Effector memory CD4-positive, alpha-beta T cell (primary cell): ENCODE measurements at places on chromosomes 1 and 21.

- no peaks in the 10 kb centered on the region for H3K4me1 ChIP-seq
- peaks cover 20% of the 10 kb centered on the region for H3K36me3 ChIP-seq
- no peak overlapping the region for H3K4me3 ChIP-seq
- H3K27ac ChIP-seq: no peak overlapping the region
Measured at GRCh38 chr1:10179406-10180091, 30.8 kb upstream of the KIF1B start.

- H3K27ac ChIP-seq: no peak overlapping the region
- no peak for DNase-seq
- H3K27me3 ChIP-seq: no peaks in the 10 kb centered on the region
- no peaks in the 10 kb centered on the region for H3K36me3 ChIP-seq
- no peaks in the 10 kb centered on the region for H3K4me1 ChIP-seq
Measured at GRCh38 chr21:36306872-36307534, 13.0 kb upstream of the MORC3 start.

GRCh38 chr1:244161236-244161510, 110.1 kb downstream of the ZBTB18 start:
- no peaks in the 10 kb centered on the region for H3K4me1 ChIP-seq
- no peak for DNase-seq
- no peak overlapping the region for H3K4me3 ChIP-seq
- no peak overlapping the region for H3K27ac ChIP-seq
- H3K27me3 ChIP-seq: no peaks in the 10 kb centered on the region

DNA sequence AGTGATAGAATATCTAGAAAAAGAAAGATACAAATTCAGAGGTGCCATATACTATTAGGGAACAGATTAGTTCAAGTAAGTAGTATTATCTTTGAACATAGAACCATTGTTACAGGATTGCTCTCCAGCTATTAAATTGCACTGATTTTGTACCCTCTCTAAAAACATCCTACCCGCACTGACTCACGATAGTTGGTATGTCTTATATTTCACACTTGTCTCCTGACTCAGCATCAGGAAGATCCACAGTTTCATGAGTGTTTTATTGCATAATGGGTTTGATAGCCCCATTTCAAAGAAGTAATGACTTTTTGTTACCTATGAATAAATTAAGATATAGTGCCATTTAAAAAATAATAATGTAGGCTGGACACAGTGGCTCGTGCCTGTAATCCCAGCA, 6.0 kb downstream of the TATDN3 start:
- H3K4me3 ChIP-seq: no peak overlapping the region
- no peak overlapping the region for H3K27ac ChIP-seq
- peaks cover 5% of the 10 kb centered on the region for H3K4me1 ChIP-seq
- DNase-seq: no peak

DNA sequence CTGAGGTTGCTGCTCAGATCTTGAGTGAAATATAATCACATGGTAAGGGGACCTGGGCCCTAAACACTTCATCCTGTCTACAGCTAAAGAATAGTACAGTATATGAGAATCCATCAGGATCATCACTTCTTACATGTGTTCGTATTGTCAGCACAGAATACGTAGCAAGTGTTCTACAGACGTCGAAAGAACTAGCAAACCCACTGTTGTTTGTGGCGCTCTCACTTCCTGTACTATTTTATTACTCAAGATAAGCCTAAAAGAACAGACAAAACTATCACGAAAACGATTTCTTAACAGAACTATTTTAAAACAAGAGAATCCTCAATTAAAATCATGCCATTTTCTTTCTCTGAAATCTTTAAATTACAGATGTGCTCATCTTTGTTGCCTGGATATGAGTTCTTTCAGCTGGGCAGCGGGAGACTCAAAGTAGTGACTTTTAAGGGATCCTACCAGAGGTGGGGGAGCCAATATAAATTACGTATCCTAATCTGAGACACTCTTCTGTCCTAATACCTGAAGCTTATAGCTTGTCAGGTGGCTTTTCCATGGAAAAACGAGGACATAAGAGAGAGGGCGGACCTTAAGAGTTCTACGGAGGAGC, 724 bp downstream of the ST7L start:
- H3K27ac ChIP-seq: peak overlapping the region; percentile 99
- no peak for DNase-seq
- peaks cover 14% of the 10 kb centered on the region for H3K4me1 ChIP-seq
- H3K4me3 ChIP-seq: peak overlapping the region; percentile 86

DNA sequence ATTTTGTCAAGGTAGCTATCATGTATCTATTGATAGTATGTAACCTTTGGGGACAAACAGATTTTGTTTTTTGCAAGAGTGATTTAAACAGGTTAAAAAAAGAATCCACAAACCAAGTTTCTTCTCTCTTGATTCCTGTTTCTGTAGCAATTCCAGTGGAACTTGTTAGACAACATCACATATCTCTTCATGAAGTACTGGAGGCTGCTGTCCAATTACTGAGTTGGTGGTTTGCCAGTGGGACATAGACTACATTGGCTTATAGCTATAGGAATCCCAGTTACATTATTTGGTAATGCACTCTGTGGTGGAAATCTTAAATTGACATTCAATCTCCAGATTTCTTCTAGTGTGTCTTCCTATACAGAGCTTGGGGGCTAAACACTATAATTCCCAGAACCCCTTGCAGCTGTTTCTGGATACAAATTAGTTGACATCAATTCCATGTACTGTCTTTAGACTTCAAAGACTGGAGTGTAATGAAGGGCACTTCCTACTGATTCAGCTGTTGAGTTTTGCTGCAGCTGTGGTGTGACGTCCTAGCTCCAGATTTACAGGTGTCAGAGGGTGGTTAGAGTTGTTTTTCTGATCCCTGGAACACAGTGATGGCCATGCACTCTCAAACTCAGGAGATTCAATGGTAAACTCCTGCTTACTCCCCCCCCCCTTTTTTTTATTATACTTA, 29.4 kb upstream of the GCLM start:
- DNase-seq: no peak
- no peaks in the 10 kb centered on the region for H3K4me1 ChIP-seq
- H3K36me3 ChIP-seq: no peaks in the 10 kb centered on the region
- H3K27me3 ChIP-seq: no peaks in the 10 kb centered on the region
- H3K27ac ChIP-seq: no peak overlapping the region

- H3K4me1 ChIP-seq: no peaks in the 10 kb centered on the region
- H3K4me3 ChIP-seq: no peak overlapping the region
- H3K27me3 ChIP-seq: no peaks in the 10 kb centered on the region
- no peak for DNase-seq
- H3K27ac ChIP-seq: no peak overlapping the region
Measured at GRCh38 chr21:39149882-39150281, 33.4 kb downstream of the PSMG1 start.

- H3K4me1 ChIP-seq: no peaks in the 10 kb centered on the region
- no peaks in the 10 kb centered on the region for H3K36me3 ChIP-seq
- H3K27me3 ChIP-seq: no peaks in the 10 kb centered on the region
- H3K27ac ChIP-seq: no peak overlapping the region
- no peak overlapping the region for H3K4me3 ChIP-seq
Measured at GRCh38 chr1:200684015-200684414, 14.3 kb upstream of the DDX59 start.

DNA sequence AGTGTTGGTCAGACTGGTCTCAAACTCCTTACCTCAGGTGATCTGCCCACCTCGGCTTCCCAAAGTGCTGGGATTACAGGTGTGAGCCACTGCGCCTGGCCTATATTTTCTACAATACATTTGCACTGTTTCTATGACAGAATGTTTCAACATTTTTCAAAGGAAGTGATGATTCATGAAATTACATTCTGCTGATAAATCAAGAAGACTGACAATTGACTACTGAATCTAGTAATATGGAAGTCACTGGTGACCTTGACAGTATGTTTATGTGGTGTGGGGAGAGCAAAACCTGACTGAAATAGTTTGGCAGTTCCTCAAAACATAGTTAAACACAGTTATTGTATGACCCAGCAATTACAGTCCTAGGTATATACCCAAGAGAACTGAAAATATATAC, 18.1 kb downstream of the LRIF1 start:
- peaks cover 7% of the 10 kb centered on the region for H3K36me3 ChIP-seq
- no peak for DNase-seq
- H3K4me1 ChIP-seq: no peaks in the 10 kb centered on the region
- H3K27me3 ChIP-seq: no peaks in the 10 kb centered on the region

- DNase-seq: no peak
- no peaks in the 10 kb centered on the region for H3K27me3 ChIP-seq
- peaks cover 3% of the 10 kb centered on the region for H3K4me1 ChIP-seq
- H3K36me3 ChIP-seq: peaks cover 7% of the 10 kb centered on the region
- no peak overlapping the region for H3K27ac ChIP-seq
- no peak overlapping the region for H3K4me3 ChIP-seq
Measured at GRCh38 chr1:1334835-1335234, 3.8 kb downstream of the TAS1R3 start.

- H3K27me3 ChIP-seq: no peaks in the 10 kb centered on the region
- no peaks in the 10 kb centered on the region for H3K36me3 ChIP-seq
- H3K27ac ChIP-seq: no peak overlapping the region
Measured at GRCh38 chr1:43137445-43138052, 34.5 kb downstream of the EBNA1BP2 start.

DNA sequence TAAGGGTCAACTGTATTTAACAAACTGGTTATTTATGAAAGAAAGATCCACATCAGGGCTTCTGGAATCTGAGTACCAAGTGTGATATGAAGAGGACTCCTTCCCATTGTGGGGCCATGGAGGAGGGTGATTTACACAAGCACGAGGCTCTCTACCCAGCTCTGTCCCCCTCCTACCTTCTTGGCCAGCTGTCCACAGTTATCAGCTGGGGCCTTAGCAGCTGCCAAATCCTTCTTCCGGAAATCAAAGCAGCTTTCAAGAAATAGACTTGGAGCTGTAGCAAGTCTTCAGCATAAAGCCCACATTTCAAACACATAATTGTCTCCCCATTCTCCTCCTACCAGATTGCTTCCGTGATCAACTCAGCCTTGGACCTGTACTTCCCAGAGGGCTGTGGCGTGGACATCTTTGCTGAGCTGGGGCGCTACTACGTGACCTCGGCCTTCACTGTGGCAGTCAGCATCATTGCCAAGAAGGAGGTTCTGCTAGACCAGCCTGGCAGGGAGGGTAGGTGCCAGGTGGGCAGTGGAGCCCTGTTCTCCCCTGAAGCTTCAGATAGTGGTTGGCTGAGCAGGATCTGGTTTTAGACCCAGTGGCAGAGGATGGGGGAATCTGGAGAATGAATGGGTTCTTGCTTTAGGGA, 15.5 kb downstream of the AZIN2 start:
- H3K4me1 ChIP-seq: peaks cover 34% of the 10 kb centered on the region
- no peak for DNase-seq
- no peaks in the 10 kb centered on the region for H3K27me3 ChIP-seq
- H3K27ac ChIP-seq: no peak overlapping the region
- no peak overlapping the region for H3K4me3 ChIP-seq

GRCh38 chr1:26827663-26828062, 1.2 kb downstream of the ZDHHC18 start:
- H3K27ac ChIP-seq: peak overlapping the region; percentile 79
- H3K4me3 ChIP-seq: peak overlapping the region; percentile 77
- H3K27me3 ChIP-seq: no peaks in the 10 kb centered on the region
- H3K4me1 ChIP-seq: peaks cover 51% of the 10 kb centered on the region

GRCh38 chr1:243596431-243597062, 253.5 kb downstream of the AKT3 start:
- H3K27ac ChIP-seq: peak overlapping the region; percentile 16
- no peak for DNase-seq
- no peak overlapping the region for H3K4me3 ChIP-seq
- H3K27me3 ChIP-seq: no peaks in the 10 kb centered on the region
- no peaks in the 10 kb centered on the region for H3K36me3 ChIP-seq

DNA sequence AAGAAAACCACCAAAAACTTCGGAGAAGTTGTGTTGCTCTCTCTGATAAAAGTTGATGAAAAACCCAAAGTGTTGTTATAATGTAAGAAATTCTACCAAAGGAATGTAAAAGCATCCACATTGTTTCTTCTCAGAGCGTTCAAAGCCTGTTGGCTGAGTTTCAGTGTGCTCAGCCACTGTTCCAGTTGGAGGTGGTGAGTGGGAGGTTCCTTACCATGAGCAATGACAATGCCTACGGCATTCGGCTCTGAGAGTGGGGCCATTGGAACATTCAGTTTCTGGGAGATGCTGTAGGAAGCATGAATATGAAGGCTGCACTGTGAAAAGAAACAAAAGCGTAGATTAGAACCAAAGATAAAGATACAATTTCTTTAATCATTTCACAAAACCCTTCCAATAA, 20.5 kb upstream of the MYBPHL start:
- H3K27ac ChIP-seq: no peak overlapping the region
- no peaks in the 10 kb centered on the region for H3K36me3 ChIP-seq
- no peaks in the 10 kb centered on the region for H3K27me3 ChIP-seq
- DNase-seq: no peak
- H3K4me1 ChIP-seq: no peaks in the 10 kb centered on the region

- no peaks in the 10 kb centered on the region for H3K4me1 ChIP-seq
- DNase-seq: no peak
- H3K27me3 ChIP-seq: no peaks in the 10 kb centered on the region
- no peak overlapping the region for H3K27ac ChIP-seq
Measured at GRCh38 chr1:214102907-214103306, 115.1 kb downstream of the PROX1 start.

DNA sequence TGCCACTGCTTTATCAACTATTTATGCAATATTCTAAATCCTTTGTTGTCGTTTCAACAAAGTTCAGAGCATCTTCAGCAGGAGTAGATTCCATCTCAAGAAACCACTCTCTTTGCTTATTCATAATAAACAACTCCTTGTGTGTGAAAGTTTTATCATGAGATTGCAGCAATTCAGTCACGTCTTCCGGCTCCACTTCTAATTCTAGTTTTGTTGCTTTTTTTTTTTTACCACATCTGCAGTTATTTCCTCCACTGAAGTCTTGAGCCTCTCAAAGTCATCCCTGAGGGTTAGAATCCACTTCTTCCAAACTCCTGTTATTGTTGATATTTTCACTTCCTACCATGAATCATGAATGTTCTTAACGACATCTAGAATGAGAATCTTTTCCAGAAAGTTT, 14.8 kb upstream of the ETS2 start:
- no peak overlapping the region for H3K27ac ChIP-seq
- H3K4me1 ChIP-seq: no peaks in the 10 kb centered on the region
- H3K27me3 ChIP-seq: no peaks in the 10 kb centered on the region
- no peak for DNase-seq
- no peak overlapping the region for H3K4me3 ChIP-seq
- H3K36me3 ChIP-seq: no peaks in the 10 kb centered on the region

GRCh38 chr1:40905061-40905460, 42.9 kb upstream of the CITED4 start:
- DNase-seq: no peak
- no peaks in the 10 kb centered on the region for H3K4me1 ChIP-seq
- H3K36me3 ChIP-seq: no peaks in the 10 kb centered on the region
- no peak overlapping the region for H3K4me3 ChIP-seq

DNA sequence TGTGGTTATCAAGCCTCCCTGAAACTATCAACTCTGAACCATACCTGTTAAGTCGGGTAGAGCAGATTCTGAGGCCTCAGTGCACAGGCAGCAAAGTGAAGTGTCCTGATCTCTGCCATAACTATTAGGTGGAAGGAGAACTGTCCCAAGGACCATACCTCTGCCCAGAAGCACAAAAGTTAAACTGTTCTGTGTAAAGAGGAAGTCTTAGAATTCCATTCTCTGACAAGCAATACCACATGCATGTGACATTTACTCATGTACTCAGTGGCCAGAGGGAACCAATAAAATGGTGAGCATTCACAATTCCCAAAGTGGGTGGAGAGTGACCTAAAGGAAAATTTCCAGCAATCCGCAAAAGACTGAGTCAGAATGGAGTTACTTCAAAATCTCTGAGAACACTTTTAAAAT, 61.0 kb downstream of the TOR3A start:
- H3K4me1 ChIP-seq: peaks cover 10% of the 10 kb centered on the region
- DNase-seq: no peak
- H3K27ac ChIP-seq: no peak overlapping the region
- no peaks in the 10 kb centered on the region for H3K36me3 ChIP-seq
- H3K4me3 ChIP-seq: no peak overlapping the region
- no peaks in the 10 kb centered on the region for H3K27me3 ChIP-seq
